ENCODE measurements at places on chromosomes 3 and 15. TPM values are rescaled to one million over a fixed set of nuclear protein-coding genes. Genes with fewer than 3 reads are reported as not detected.

Gene FEZF2
- total RNA-seq: not detected

Gene RLBP1
- not detected for total RNA-seq

Gene MUSTN1
- 4.0 TPM for total RNA-seq

Gene TM4SF1
- 22.7 TPM for total RNA-seq

- no peak for DNase-seq
These were observed 25.9 kb downstream of the GALNT15 start for GRCh38 chr3:16200411-16200810.

- no peak for DNase-seq
These were observed 4.4 kb downstream of the CAMKV start for GRCh38 chr3:49865198-49865784.

GRCh38 chr15:58588096-58588495, 156.3 kb downstream of the LIPC start:
- no peak for DNase-seq
